ENCODE measurements at places on chromosomes 4 and X.

DNA sequence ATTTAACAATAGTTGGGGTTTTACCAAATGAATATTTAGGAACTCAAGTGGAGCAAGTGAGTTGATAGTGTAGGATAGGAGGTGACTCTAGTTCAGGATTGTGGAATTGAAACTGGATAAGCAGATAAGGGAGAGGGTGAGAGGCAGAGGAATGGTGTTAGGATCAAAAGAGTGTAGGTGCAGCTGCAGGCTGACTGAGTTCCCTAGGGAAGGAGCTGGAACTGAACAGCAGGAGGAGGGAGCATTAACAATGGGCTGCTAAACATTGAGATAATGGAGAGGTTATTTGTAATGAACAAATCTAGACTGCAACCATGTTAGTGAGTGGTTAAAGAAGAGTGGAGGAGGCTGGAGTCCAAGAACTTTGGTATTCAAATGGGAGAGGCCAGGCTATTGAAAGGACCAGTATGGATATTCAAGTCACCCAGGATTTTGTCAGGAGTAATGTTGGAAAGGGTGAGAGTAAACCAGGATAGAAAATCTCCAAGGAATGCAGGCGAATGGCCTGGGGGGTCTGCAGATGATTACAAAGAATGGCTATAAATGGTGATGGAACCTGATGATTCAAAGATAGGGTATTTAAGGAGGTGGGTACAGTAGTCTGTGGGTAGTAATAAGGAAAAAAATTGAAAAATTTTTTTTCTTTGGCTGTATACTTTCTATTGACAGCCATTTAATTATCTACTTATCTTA, 497.1 kb upstream of the TENM3 start:
- DNase-seq = no peak

- no peak for DNase-seq
These were observed 65.1 kb downstream of the ADAM29 start for GRCh38 chr4:174983128-174983750.

- peak; percentile 44 for DNase-seq
These were observed 123.3 kb upstream of the TBL1X start for GRCh38 chrX:9341291-9342201.

GRCh38 chrX:11445540-11445939, 152.3 kb downstream of the AMELX start:
- no peak for DNase-seq

- DNase-seq = no peak
These were observed 329.1 kb upstream of the SMIM31 start for GRCh38 chr4:164424846-164425245.

- no peak for DNase-seq
These were observed 120.3 kb downstream of the UNC5C start for GRCh38 chr4:95428291-95429070.

DNA sequence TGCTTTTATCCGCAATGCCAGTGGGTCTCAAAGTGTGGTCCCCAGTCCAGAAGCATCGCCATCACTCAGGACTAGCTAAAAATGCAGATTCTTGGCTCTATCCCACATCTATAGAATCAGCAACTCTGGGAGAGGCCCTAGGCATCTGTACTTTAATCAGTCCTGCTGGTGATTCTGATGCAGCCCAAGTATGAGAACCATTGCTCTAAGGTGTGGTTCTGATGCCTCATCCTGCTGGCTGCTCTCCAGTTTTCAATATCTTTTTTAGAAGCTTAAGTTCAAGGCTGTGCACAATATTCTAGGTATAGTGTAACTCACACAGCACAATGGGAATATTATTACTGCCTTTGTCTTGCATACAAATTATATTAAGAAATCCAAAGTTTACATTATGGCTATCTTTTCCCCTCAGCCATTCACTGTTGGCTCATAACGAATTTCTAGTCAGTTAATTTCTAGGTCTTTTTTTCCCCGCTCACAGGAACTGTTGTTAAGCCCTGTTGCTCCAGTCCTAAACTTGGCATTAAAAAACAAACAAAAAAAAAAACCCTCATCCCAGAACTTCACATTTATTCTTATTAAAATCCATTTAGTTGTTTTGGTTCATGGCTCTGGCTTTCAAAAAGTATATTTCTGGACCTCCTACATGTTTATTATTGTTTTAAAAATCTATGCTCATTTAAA, 109.1 kb downstream of the PHEX start:
- no peak for DNase-seq
